Heart left ventricle (tissue), 16 donors: ENCODE measurements at places on chromosomes 5 and 9.
A peak's percentile ranks its signal among the peaks of the same experiment; 100 is the strongest.

DNA sequence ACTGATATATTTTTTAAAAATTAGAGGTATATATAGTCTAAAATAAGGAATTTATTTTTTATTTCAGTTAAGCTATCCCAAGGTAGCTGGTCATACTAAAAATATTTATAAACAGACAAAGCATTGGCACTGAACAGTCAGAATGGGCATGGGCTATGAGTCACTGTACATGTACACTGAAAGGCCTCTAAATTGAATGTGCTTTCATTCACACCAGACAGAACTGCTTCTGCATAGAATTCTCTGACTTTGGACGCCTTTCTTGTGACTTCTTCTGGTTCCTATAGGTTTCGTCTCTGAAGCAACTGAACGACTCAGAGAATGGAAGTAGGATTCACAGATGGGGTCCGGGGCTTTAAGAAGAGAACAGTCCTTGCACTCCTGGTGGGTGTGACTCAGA is 394.8 kb upstream of the MEF2C start:
- H3K4me1 ChIP-seq = no peaks in the 10 kb centered on the region
- no peak for DNase-seq
- H3K36me3 ChIP-seq = no peaks in the 10 kb centered on the region

DNA sequence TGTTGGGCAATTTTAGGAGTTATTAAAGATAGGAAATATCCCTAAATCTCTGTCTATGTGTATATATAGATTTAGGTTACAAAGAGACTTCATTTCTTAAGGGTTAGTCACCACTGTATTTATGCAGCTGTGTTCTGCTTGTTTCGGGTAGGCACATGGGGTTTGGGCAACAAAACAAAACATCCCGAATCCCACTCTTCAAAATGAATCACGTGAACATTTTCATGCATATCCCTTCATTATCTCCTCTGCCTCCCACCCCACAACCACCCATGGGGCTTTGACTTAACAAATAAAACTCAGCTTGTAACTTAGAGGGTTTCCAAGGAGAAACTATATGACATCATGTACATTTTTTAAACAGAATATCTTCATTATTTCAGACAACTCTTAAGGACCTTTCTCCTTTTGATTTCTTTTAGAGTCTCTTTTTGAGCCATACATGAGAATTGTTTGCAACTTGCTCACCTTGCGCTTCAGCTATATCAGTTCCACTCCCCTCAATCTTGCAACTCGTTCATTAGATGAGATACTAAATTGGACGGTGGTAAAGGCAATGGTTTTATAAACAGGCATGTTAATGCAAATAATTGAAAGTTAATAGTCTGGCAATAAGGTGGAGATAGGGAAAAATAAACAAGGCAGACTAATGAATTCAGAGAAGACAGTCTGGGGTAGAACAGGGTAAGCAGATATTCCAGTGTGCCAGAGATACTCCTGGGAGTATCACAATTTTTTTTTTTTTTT is 136.7 kb downstream of the CD180 start:
- DNase-seq = no peak
- H3K36me3 ChIP-seq = peaks cover 23% of the 10 kb centered on the region
- no peak overlapping the region for H3K4me3 ChIP-seq

DNA sequence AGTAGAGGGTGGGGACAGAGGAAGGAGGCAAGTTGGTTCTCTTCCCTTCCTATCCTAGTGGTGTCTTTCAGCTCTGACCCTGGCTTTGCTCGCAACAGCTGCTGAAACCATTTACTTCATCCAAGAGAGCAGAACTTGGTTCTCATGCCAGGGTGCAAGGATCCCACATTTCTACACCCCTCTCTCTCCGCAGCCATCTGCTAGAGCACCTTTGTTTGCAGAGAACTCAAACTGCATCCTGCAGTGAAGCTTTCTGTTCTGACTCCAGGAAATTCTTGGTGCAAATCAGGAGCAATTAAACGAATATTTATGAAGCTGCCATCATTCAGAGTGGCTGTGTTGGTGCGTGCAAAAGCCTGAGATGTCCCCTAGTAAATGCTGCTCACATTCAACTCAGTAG is 31.9 kb downstream of the NEUROG1 start:
- H3K4me3 ChIP-seq = no peak overlapping the region
- no peaks in the 10 kb centered on the region for H3K36me3 ChIP-seq
- H3K27ac ChIP-seq = no peak overlapping the region
- no peak for DNase-seq

DNA sequence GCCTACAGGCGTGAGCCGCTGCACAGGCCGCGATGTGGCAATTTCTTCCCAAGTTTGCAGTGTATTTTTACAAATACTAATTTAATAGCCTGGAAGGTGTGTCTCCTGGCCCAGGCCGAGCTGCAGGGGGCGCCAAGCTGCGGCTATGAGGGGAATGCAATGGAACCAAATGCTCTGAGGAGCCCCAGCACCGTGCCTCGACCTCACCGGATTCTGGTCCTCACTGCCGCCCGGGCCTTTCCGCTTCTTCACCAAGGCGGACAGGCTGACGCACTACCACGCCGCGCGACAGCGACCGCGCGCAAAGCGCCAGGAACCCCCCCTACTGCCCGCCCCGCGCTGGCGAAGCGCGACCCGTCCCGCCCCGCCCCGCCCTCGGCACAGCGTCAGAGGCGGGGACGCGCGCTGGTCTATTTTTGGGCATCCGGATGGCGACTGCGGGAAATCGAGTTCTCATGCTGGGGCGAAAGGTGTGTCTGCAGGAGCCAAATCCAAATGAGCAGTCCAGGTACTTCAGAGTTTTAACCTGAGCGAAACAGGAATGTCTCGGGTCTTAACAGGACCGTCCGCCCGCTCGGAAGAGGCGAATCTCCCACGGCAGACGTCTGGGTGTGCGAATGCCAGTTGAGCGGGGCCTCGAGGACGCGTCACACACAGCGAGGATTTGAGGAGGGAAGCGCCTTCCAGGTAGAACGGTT is 31.7 kb upstream of the PRXL2C start:
- no peak overlapping the region for H3K27ac ChIP-seq
- no peaks in the 10 kb centered on the region for H3K27me3 ChIP-seq
- no peaks in the 10 kb centered on the region for H3K36me3 ChIP-seq
- DNase-seq = peak; percentile 85
- H3K4me1 ChIP-seq = peaks cover 4% of the 10 kb centered on the region

- H3K27ac ChIP-seq = no peak overlapping the region
- H3K27me3 ChIP-seq = no peaks in the 10 kb centered on the region
- H3K4me3 ChIP-seq = no peak overlapping the region
- peaks cover 4% of the 10 kb centered on the region for H3K4me1 ChIP-seq
- no peaks in the 10 kb centered on the region for H3K36me3 ChIP-seq
These were observed 26.4 kb downstream of the RGS7BP start for GRCh38 chr5:64532212-64532611.

- H3K4me1 ChIP-seq = no peaks in the 10 kb centered on the region
- no peak for DNase-seq
- no peaks in the 10 kb centered on the region for H3K27me3 ChIP-seq
- no peak overlapping the region for H3K27ac ChIP-seq
These were observed 164.0 kb downstream of the TTC39B start for GRCh38 chr9:15142878-15143534.

GRCh38 chr5:168881427-168882149 is 302.4 kb upstream of the PANK3 start:
- no peak overlapping the region for H3K4me3 ChIP-seq
- no peak overlapping the region for H3K27ac ChIP-seq
- no peaks in the 10 kb centered on the region for H3K36me3 ChIP-seq
- peaks cover 11% of the 10 kb centered on the region for H3K4me1 ChIP-seq
- DNase-seq = no peak
